Hematopoietic multipotent progenitor cell (in vitro differentiated cells): ENCODE measurements at places on chromosomes 2 and 18.

DNA sequence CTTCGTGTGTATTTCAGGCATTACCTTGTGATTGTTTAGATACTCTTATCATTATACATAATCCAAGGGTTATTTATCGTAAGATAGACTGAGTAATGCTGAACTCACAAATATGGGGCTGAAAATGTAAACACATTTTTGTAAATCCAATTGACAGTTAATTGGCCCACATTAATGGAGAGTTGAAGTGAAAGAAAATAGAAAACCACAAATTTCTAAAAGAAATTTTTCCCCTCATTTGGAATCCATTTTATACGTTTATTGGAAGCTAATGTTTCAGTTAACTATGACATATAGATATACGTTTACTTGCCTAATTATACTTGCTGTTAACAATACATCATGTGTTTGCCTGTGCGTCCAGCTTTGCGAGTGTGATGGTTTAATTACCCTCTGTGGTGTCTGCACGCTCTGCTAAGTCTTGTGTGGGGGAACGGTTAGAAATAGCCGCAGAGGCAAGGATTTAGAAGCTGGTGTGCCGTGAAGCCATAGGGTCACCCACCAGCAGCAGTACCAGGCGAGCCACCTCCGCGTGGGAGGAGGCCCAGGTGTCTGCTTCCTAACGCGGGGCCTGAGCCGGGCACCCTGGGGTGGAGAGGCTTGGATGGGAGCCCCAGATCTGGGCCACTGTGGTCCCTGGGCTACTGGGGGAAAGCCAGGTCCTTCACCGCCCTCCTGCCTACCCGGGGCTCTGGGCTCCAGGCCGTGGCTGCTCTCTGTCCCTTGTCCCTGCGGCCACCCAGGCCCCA lies 38.0 kb downstream of the TSHZ1 start:
- DNase-seq: no peak

- DNase-seq: no peak
Observed at GRCh38 chr2:218811382-218811781, 20.2 kb downstream of the PRKAG3 start.

- DNase-seq: no peak
Observed at GRCh38 chr18:5585653-5586052, 41.9 kb upstream of the EPB41L3 start.

DNA sequence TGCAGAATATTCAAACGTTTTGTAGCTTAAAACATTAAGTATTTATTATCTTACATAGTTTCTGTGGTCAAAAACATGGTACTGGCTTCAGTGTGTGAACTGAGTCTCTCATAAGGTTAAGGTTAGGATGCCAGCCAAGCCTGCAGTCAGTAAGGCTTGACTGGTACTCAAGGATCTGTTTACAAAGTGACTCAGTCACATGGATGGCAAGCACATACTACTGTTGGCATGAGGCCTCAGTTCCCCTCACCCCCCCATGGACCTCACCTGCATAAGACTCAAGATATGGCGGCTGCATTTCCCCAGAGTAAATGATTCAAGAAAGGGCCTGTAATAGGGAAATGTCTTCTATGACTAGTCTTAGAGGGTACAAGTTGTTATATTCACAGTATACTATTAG lies 1167.5 kb downstream of the DPP10 start:
- no peak for DNase-seq

DNA sequence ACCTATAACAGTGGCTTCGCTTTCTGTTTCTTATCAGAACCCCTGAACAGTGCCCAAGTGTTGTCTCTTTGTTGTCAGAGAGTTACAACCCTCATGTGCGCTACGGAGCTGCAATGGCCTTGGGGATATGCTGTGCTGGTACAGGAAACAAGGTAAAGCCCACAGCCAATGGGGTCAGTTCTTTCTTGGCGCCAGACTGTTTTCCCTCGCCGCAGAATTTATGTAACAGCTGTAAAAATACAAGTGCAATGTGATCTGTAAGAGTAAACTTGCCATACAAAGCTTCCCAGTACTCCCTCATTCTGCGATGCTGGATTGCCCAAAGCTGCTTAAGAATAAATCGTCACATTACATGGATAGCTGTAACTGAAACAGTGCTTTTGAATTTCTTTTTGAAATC lies 13.9 kb upstream of the HTR2B start:
- no peak for DNase-seq

DNA sequence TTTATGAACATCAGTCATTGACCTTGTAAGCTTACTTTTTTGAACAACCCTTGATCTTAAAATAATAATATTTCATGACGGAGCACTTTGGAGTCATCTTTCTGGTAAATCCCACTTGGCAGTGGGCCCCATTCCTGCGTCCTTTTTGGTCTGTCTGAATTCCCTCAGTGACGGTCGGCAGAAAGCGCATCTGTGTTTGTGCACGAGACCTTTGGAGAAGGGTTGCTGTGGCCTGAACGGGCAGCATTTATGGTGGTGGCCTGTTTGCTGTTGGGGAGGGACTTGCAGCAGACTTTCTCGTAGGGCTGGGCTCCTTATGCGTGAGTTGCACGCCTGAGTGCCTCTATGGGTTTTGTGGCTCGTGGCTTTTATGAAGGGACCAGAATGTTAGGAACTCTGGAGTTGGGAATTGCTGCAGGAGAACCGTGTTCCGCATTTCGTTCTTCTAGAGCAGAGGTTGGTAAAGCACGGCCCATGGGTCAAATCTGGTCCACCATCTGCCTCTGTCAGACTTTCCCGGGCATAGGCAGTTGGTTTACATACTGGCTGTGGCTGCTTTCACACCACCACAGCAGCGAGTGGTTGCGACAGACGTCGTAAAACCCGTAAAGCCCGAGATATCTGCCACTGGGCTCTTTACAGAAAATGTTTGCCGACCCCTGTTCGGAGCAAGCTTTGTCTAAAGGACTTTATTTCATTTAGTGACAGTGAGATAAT lies 30.8 kb downstream of the LPIN1 start:
- no peak for DNase-seq

GRCh38 chr2:75547345-75548035 lies 13.2 kb downstream of the EVA1A start:
- DNase-seq: no peak

DNA sequence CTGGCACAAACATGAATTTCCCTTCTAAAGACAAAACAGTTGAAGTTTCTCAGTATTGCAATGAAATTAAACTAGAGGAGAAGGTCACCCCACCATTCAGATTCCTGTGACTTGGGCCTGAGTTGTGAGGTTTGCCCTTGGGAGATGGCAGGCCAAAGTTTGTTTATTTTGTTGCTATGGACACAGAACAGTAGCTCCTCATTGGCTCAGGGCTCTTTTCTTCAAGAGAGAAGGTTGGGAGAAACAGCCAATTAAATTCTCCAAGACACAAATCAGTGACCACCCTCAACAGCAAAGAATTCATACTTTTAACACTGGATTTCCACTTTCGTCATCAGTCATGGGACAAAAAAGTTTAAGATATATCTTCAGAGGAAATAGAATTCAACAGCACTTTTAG lies at the start of gene FLACC1:
TSS of gene FLACC1 (minus strand) at position 125 of the 400 bp plus-strand sequence. CDS start 5,941 bp downstream, outside the sequence.
- DNase-seq: peak; percentile 60

GRCh38 chr18:55370936-55371335 lies 217.1 kb downstream of the TCF4 start:
- DNase-seq: no peak

DNA sequence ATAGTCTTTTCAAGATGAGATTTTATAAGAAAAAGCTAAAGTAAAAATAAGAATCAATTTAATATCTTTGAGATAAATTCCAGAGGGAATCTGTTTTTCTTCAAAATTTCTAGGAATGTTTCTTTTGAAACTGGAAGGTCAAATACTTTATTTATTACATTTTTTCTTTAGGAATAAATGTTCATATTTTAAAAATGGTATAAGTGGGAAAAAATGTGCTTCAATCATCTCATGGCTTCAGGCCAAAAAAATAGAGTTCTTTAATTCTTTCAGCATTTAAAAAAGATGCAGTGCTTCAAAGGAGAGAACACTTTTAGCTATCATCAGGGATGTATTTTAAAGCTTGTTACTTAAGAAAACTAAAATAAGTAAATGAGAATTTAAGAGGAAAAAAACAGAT lies 110.6 kb downstream of the NEB start:
- DNase-seq: no peak
